Stimulated activated naive CD4-positive, alpha-beta T cell treated with Interleukin-2 at 50 U/mL for 16 hours (primary cell): ENCODE measurements at places on chromosomes 3 and 15.

GRCh38 chr15:48584090-48584811 is 61.3 kb downstream of the FBN1 start:
- DNase-seq: no peak

GRCh38 chr3:27728195-27729087 is 6.3 kb upstream of the EOMES start:
- no peak for DNase-seq

DNA sequence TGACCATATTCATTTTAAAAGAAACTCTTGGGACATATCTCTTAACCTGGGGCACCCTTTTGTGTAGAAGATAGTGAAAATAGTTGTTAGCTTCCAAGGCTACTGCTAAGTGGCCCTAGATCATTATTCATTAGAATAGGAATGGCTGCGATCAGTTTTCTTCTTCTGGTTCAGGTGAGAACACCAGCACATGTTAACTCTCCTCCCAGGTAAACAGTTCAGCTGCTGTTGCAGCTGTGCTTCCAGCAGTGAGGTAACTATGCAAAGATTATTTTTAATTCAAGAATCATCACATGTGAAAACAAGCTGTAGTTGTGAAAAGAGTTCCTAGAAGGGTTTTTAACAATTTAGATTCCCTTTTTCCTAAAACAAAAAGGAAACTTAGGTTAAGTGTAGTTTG is 43.3 kb downstream of the ZPLD1 start:
- no peak for DNase-seq

- DNase-seq: no peak
Observed at GRCh38 chr15:89371228-89372044, 36.8 kb upstream of the POLG start.

DNA sequence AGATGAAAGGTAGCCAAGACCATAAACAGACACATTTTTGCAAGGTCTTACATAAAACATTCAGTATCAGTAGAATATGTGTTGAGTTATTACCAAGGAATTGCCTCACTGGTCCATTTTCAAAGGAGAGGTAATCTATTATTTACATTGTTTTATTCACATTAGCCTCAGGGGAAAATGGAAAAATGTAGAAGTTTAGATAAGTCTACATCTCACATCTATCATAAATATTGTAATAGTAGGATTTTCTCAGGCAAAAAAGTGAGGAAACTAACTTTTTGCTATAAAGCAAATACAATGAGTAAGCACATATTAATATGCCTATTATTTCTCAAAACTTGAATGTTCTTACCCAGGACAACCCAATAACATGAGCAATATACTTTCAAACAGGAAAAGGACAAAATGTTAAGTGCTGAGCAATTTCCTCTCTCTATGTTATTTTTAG is 184.6 kb upstream of the AGTR1 start:
- DNase-seq: no peak

GRCh38 chr3:112744825-112745566 is 101.7 kb downstream of the CD200R1L start:
- DNase-seq: no peak

GRCh38 chr3:8578282-8578681 is 66.3 kb downstream of the SSUH2 start:
- DNase-seq: no peak

DNA sequence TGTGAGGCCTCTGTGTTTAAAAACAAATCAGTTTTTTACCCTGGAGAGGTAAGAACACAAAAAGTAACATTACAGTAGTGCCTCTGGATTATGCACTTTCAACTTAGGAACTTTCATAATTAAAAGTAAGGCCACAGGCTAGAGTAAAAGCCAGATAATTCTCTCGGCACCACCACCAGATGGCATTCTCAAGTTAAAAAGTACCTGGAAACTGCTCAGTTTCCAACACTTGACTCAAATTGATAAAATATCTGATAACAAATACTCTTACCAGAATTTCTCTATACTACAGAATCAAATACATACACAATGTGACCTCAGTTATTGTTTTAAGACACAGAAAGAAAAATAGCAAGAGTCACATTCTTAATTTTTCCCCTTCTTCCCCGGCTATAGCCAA is 19.9 kb downstream of the SPICE1 start:
- peak; percentile 2 for DNase-seq

- no peak for DNase-seq
Observed at GRCh38 chr3:172607305-172608121, 84.3 kb upstream of the TNFSF10 start.

DNA sequence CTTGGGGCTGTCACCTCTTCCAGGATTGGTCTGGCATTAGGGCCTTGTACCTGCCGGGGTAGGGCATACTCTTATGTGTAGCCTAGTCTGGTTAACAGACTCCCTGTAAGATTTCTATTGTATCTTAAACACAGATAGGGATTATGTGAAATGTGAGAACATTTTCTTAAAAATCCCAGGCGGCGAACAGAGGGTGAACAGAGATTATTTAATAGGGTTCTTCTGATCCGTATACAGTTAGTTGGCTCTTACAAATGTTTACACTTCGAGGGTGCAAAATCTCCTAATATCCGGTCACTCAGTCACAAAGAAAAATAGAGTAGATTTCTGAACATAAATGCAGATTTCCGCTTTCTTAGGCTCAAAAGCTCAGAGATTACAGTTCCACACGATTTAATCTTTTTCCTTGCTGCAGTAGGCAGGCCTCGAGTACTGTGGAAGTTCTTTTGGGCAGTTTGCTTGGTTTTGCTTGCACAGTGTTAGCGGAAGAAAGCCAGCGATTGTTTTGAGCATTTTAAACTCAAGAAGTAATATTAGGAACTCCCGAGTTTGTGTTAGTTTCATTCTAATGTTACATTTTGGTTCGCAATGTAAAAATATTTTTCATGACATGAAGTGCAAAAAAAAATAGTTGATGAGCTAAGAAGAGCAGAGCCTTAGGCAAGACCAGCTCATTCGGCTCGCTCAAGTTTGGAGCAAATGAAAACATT is 993 bp downstream of the PLCL2 start:
- DNase-seq: no peak

DNA sequence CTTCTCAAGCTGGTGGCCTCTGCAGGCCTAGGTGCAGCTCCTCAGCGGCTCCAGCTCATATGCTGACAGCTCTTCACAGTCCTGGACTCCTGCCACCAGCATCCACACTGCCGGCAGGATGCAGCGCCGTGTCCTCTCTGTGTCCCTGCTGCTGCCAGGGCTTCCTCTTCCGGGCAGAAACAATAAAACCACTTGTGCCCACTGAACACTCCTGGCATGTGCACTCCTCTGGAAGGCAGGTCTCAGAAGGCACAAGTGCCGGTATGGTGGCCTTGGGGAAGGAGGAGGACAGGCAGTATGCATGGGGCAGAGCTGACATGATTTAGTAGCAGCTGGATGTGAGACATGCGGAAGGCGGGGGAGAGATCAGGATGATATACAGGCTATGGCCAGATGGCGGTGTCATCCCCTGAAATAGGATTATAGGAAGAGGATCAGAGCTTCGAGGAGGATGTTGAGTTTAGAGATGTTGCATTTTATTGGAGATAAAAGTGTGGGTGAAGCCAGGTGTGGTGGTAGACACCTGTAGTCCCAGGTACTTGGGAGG is 7.5 kb upstream of the MAN2A2 start:
- no peak for DNase-seq

DNA sequence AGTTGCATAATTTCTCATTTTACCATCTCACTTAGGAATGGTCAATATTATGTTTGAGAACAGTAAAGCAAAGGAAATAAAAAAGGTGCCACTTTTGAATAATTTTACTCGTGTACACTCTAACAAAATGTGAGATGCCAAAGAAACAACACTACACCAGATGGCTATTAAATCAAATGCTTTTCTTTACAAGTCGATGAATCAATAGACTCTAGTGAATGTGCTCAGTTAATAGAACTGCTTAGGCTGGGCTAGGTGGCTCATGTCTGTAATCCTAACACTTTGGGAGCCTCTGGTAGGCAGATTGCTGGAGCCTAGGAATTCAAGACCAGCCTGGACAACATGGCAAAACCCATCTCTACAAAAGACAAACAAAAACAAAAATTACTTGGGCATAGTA is 87.9 kb downstream of the ZNF609 start:
- no peak for DNase-seq

DNA sequence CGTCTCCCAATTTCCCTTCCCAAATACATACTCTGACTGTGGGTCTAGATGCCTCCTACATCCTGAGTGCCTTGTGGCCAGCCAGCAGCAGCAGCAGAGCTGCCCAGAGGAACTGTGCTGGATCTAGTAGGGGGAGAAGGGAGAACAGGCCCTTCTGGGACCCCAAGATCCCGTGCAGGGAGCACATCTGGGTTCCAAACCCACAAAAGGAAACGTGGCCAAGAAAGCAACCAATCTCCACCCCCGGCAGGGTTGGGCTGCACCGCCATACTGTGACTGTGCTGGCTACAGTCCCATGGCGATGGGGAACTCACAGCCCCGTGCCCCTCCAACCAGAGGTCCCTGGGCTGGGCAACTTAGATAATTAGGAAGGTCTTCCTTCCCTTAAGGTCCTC is 86.3 kb downstream of the PPCDC start:
- no peak for DNase-seq

DNA sequence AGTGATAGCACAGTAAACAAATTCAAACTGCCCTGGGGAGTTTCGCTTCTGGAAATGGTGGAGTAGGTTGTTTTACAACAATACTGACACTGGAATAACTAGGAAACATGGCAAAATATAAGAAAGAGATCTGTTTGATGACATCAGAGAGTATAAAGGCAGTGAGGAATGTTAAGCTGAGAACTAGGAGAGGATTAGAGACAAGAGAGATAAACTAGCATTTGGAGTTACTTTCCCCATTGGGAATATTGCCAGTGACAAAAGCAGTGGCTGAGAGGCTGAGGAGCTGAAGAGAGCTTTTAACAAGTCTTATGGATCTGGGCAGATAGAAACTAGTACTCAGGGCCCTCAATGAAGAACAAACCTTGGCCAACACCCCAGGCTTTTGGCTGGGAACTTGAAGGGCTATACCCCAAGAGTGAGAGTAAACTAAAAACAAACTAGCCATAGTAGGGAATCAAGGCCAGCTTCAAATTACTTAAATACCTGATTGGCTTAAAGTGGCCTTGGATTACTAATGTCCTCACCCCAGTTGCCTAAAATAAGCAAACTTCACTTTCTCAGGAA is 280.4 kb downstream of the KLF13 start:
- DNase-seq: no peak

GRCh38 chr15:23069496-23070166 is 30.3 kb upstream of the TUBGCP5 start:
- no peak for DNase-seq

GRCh38 chr3:13550423-13550690 is 1.4 kb downstream of the FBLN2 start:
- DNase-seq: no peak

GRCh38 chr3:52633786-52634185 is 51.9 kb downstream of the PBRM1 start:
- DNase-seq: no peak

DNA sequence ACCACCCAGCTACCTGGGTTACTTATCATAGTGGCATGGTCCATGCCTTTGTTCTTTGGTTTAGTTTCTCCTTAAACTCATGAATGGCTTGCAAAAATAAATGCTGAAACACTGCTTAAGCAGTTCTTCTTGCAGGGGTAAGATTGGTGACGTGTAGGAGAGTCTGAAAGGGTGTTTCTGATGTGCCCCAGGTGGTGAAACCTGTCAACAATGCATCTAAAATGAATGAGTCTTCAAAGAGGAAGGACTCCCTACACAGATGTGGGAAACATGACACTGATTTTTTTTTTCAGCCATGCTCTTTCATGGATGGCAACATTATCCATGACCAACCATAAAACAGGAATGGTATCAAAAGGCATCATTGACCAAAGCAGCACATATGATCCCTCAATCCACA is 72.0 kb downstream of the KCNH8 start:
- no peak for DNase-seq
